ENCODE measurements at places on chromosomes 5 and 9. TPM values are rescaled to one million over a fixed set of nuclear protein-coding genes. Genes with fewer than 3 reads are reported as not detected.

LHX3 gene
- not detected for total RNA-seq

LCN1 gene
- total RNA-seq, result not detected

PDZD2 gene
- total RNA-seq, result 80.1 TPM

LCN12 gene
- total RNA-seq, result 3.6 TPM

DNA sequence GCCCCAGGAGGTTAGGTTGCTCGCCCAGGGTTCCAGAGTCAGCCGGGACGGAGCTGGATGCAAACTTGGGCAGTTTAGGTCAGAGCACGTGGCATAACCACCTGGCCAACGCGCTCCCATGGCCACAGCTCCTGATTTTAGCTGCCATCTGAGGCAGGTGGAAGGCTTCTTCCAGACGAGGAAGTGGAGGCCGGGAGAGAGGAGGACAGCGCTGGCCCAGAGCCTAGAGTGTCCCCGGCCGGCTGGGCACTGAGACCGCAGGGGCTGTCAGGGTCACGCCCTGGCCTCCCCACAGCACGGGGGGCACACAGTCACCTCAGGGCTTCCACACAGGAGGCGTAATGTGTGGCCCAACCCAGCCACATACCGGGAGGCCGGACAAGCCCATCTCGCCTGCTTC is 16.1 kb upstream of the PHYKPL start:
- DNase-seq, result no peak

- no peak for DNase-seq
These were observed 28.8 kb upstream of the ADAMTS2 start for GRCh38 chr5:179373961-179374505.

DNA sequence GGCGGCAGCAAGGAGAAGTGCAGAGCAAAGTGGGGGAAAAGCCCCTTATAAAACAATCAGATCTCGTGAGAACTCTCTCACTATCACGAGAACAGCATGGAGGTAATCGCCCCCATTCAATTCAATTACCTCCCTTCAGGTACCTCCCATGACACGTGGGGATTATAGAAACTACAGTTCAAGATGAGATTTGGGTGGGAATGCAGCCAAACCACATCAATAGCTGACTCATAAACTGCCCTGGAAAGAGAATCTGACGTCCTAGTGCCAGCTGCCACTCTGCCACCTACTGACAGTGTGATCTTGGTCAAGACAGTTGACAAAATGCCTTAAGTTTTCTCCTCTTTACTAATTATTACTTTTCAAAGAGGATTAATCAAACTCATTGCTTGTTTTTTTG is 128.3 kb downstream of the GPBP1 start:
- no peak for DNase-seq

GRCh38 chr5:14627270-14627669 is 37.2 kb upstream of the OTULIN start:
- no peak for DNase-seq

- no peak for DNase-seq
These were observed 209.1 kb downstream of the ADGRV1 start for GRCh38 chr5:90767710-90768109.

DNA sequence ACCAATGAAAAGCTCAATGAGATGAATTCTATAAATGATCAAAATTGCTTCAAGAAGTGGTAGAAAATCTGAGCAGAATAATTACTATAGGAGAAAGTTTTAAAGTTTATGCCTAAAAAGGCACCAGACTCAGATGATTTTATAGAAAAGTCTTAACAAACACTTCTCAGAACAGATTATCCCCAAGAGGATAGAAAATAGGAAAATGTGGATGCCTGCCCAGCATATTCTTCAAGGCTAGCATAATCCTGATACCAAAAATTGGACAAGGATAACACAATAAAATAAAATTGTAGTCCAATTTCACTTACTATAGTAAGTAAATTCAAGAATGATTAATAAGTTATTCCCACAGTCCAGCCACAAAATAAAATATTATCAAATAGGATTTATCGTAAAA is 397.0 kb downstream of the NR2F1-AS1 start:
- DNase-seq, result no peak

- DNase-seq, result no peak
These were observed 238.4 kb downstream of the ARRDC3 start for GRCh38 chr5:91144491-91145332.

- peak; percentile 95 for DNase-seq
These were observed 54.1 kb upstream of the CDKN2AIPNL start for GRCh38 chr5:134465816-134466240.
